ENCODE measurements at places on chromosomes 2 and 18.

- DNase-seq, result no peak
These were observed 46.8 kb downstream of the RHBDD1 start for GRCh38 chr2:226882606-226883005.

- DNase-seq, result no peak
These were observed 134.7 kb downstream of the ASXL3 start for GRCh38 chr18:33712719-33713118.

DNA sequence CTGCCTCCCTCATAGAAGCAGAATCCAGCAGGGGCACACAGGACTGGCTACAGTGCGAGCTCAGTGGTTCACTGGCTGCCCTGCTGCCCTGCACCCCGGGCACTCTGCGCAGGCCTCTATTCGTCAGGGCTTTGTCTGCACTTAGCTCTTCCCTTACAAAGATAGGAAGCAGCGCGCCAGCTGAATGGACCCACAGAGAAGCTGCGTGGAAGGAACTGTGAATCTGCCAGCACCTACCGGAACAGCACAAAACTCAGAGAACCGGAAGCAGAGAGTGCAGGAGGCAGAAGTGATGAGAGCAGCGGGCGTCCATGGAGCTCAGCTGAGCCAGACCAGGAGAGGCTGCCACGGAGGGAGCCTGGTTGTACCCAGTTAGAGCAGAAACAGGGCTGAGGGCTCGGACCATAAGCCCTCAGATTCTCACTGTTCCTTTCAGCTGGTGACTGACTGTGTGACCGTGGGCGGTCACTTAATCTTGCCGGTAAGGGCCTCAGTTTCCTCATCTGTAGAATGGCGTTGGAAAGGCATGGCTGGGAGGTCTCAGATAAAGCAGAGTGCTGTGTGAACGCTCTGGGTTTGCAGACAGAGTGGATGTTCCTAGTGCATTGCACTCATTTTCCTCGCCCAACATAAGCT is 23.1 kb upstream of the SLC66A3 start:
- DNase-seq, result no peak

DNA sequence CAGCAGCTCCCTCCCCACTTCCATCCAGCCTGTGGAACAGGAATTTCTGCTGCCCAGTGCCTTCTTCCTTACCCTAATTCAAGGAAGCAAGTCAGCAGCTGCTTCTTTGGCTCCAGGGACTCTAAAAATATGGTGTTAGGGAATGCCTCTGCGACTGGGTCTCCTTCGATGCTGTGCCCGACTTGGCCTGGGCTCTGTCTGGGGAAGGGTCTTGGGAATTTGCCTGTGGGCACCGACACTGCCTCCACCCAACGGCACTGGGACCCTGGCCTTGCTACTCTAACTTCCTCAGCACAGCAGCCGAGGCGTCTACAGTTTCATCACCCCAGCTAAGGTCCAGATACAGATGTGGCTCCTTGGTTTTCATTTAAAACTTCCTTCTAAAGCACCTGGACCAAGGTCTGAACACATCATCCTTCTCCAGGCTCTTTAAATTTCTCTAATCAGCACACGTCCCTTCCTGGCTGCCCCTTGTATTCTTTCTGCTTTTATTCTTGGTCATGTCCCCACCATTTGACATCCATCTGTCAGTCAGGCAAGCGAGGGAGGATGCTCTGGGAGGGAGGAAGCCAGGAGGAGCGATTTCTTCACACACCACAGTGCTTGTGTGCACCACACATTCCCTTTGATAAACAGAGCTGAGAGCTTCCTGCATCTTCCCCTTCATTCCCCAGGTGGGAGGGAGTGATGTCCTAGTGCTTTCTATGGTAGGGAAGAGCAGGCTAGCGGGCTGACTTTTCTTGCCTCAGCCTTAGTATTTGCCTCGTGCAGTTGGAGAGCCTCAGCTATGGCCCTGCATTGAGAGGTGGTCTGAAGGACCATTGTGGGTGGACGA is 6.8 kb downstream of the LBH start:
- no peak for DNase-seq

- no peak for DNase-seq
These were observed 107.4 kb upstream of the CREB1 start for GRCh38 chr2:207422380-207422779.

DNA sequence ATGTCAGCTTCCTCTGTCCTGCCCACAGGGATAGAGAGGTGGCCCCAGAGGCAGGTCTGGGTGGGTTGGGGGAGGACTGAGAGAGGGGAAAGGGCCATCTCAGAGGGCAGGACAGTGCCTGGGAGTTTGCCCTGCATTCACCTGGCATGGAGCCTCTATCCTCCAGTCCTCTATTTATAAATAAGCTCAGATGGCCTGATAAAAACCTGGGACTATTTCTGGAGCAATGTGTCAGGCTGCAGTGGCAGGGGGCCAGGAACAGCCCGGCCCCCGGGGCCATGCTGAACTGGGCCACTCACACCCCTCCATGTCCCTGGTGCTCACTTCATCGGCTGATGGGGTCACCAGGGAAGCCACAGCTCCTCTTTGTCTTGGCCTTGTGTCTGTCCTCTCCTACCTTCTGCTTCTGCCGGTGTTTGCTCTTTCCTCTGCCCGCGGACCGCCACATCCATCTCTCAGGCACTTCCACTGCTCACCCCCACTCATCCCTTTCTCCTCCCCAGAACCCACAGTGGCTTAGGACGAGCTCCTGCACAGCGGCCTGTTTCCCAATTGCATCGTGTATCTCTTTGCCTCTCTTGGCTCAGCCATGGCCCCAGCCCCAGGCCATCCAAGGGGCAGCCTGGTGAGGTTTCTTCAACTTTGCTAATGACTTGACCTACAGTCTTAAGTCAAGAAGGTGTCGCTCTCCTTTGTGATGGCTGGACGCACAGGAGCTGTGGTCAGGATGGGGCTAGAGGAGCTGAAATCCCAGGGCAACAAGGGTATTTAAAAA is 38.8 kb downstream of the SCTR start:
- DNase-seq, result no peak

Data from CD4-positive, alpha-beta T cell treated with Interleukin-4 for 4 hours (primary cell).